ENCODE measurements at places on chromosomes 3 and 15.

- no peak for DNase-seq
Measured at GRCh38 chr3:187667526-187667925, 2.7 kb downstream of the SST start.

DNA sequence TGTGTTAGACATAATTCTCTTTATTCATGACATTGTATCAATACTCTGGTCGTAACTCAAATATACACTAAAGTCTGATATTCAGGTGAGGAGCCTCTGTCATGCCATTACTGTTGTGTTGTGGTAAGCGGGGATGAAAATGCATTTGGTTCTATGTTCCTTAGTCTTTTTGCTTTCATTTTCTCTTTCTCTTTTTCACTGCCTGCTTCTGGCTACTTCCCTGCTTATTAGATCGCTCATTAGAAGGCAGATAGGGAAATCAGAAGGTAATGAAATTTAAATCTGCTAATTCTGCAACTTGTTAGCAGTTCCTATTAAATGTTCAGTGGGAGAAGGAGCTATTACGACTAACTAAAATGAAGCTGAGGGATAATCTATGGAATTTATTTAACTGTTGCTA is 345.0 kb downstream of the GRM7 start:
- DNase-seq = no peak

- DNase-seq = peak; percentile 50
Measured at GRCh38 chr3:66472313-66473134, 28.3 kb downstream of the LRIG1 start.

DNA sequence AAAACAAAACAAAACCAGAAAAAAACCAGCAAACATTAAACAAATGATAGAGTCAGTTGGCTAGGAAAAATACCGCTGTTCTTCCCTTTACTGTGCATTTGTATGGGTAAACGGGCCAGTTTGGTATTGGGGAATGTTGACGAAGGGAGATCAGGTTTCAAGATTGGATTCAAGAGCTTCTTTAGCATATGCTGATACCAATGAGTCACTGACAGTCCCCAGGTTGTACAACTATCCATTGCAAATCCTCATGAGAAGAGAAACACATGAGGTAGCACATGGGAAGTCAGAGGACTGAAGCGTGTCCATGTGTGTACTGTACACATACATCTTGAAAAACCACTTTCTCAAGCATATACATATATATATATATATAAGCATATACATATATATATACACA is 25.6 kb downstream of the TIGIT start:
- DNase-seq = no peak

DNA sequence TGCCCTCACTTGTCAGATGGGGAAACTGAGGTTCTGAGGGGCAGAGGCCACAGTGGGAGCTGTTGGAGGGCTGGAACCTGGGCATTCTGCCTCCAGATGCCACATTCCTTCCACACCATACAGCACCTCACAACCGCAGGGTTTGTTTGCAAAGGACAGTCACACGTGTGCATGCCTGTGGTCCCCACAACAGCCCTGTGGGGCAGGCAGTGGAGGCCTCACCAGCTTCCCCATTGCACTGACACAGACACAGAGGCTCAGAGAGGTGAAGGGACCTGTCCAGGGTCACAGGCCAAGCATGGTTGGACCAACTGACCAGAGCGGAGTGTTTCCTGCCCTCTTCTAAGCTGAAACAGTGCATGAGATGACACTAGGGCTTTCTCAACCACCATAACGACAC is 75.2 kb upstream of the SEC13 start:
- no peak for DNase-seq

- no peak for DNase-seq
Measured at GRCh38 chr3:52313774-52314188, 2.3 kb upstream of the DNAH1 start.

DNA sequence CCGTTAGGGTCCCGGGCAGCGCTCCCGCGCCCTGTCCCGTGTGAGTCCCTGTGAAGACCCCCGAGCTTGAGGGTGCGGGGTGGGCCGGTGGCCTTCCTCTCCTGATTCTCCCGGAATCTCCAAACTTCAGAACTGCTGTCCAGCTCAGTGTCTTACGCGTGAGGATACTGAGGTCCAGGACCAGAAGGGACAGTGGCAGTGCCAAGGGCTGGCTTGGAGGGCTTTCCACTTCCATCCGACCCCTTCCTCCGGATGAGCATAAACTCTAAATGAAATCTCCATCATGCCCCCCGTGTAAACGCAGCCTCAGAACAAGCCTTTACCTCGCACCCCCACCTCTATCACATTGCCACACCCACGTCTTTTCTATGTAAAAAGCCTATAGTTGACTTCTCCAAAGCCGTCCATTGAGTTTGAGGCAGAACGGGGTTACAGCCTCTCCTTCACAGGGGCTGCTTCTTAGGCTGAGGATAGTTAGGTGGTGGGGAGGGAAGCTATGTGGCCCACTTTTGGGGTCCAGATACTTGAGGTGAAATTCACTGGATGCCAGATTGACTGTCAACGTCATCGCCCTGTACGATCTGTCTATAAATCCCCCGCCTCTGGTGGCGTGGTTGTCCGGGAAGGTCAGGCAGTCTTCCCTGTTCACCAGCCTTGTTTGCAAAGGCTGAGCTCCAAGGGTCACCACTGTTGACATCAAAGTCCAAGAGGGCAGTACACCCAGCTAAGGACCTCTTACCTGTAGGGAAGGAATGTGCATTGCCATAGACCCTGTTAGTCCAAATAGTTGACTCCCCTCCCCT is 1.1 kb downstream of the EDEM1 start:
- DNase-seq = peak; percentile 60

DNA sequence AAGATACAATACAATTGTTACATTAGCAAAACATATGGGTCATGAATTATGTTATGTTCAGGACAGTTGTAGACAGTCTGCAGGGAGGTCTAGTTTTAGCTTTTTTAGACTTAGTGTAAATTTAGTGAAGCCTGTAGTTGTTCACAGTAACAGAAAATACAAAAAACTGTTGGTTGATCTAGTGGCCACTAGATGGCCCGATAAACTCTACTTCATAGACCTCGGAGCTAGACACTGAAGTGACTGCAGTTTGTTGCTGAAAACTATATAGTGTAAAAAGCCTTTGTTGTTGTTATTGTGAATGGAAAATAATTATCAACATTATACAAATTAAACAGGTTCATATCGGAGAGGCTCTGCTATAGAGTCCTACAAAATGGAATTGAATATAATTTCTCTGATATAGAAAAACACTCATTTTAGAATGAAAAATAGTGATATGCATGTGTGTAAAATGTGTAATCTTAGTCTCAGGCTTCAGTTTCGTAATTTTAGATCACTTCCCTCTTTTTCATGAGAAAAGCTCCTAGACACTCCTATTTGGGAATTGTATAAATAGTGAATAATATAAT is 18.3 kb downstream of the MAGEL2 start:
- no peak for DNase-seq

GRCh38 chr15:64430000-64430735 is 30.2 kb upstream of the ZNF609 start:
- DNase-seq = peak; percentile 60

GRCh38 chr3:153127788-153128187 is 34.2 kb upstream of the RAP2B start:
- DNase-seq = no peak

GRCh38 chr3:148998715-148999423 is 7.5 kb downstream of the GYG1 start:
- peak; percentile 39 for DNase-seq

DNA sequence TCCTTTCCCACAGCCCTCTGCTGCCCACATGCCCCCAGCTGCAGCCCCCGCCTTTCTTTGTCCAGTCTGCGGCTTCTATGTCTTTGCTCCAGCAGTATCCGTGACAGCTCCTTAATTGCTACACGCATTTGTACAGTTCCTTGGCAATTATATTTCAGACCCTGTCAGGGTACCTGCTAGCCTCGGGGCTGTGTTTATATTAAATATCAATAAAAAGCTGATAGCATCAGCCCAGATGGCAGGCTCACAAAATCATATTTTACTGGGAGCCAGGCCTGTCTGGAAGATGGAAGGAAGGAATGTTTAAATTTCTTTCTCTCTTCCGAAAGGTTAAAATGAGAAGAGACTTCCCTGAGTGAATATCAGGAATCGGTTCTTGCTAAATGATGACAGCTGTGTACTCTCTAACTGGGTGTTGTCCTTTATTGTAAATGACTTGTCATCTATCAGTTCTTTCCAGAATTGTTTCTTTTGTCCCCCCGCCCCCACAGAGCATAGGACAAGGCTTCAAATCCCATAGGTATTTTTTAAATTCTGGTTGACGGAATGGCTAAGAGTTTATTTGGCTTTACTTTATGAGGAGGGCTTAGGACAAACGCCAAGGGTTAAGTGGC is 378.1 kb downstream of the LRTM1 start:
- no peak for DNase-seq

DNA sequence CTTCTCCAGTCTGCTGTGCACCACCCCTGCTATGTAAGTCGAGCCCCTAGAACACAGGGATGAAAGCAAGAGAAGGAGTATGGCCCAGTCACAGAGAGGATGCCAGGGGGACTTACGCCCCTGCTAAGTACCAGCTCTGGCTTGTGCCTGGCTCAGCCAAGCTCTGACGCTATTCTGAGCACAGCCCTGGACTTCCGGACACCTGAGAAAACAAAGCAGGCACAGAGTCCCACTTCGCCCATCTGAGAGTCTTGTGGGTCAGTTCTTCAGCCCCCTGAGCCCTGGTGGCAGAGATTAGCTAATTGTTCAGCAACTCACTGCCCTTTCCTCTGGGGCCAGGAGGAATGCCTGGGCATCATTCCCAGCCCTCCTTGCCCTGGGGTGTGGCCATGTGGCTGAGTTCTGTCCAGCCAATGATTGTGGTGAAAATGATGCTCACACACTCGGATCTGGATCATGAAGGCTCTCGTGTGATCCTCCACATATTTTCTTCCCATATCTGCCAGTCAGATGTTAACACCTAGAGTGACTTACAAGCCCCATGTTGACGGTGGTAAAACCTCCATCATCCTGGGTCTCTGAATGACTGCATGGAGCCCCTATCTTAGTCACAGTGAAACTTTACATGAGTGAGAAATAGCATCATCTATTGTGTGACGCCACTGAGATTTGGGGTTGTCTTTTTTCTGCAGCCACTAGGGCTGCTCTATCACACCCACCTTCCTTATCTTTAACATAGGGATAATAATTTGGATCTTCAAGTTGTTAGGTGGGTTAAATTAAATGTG is 105.7 kb downstream of the TPRA1 start:
- DNase-seq = no peak

- DNase-seq = no peak
Measured at GRCh38 chr15:80557441-80558234, 137.5 kb upstream of the ABHD17C start.

DNA sequence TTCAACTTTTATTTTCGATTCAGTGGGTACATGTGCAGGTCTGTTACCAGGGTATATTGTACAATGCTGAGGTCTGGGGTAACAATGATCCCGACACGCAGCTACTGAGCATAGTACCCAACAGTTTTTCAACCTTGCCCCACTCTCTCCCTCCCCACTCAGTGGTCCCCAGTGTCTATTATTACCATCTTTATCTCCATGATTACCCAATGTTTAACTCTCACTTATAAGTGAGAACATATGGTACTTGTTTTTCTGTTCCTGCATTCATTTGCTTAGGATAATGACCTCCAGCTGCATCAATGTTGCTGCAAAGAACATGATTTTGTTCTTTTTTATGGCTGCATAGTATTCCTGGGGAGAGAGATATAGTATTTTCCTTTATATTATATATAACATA is 75.7 kb upstream of the EPHB3 start:
- DNase-seq = no peak

DNA sequence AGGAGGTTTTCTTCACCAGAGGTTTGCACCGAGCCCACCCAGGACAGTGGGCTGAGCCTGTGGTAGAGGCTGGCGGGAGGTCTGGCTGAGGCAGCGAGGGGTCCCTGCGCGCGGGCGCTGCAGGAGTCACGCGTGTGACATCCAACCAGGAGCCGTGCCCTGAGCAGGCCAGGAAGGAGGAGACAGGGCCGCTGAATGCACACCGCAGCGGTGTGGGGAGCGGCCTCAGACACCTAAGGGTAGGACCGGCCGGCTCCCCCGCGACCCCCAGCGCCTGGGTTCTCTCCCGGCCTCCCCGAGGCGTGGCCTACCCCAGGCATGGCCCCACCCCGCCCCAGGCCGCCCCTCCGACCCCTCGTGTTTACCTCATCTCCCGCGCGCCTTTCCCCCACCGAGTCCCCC is 412 bp downstream of the SLC41A3 start:
- DNase-seq = peak; percentile 56

- DNase-seq = no peak
Measured at GRCh38 chr15:27583651-27584050, 515.5 kb downstream of the OCA2 start.

DNA sequence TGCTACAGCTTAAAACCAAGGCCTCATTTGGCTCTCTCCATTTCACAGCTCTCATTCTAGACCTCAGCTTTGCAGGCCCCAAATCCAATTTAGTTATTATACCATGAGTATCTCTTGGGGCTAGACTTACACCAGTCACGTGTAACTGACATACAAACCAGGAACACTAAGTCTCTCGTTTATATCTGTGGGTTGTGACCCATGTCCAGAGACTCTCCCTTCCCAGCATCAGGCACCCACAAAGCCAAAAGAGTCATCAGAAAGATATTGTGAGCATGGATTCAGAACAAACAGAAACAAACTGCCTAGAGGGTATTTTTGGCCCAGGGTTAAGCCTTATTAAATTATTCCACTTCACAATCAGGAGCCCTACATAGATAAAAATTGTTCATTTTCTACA is 5.6 kb upstream of the CCDC13 start:
- DNase-seq = no peak

GRCh38 chr15:92524874-92525565 is 130.6 kb downstream of the FAM174B start:
- no peak for DNase-seq

- no peak for DNase-seq
Measured at GRCh38 chr3:128283421-128283820, 130.1 kb downstream of the EEFSEC start.

- DNase-seq = no peak
Measured at GRCh38 chr3:119783883-119784282, 2.0 kb downstream of the NR1I2 start.

DNA sequence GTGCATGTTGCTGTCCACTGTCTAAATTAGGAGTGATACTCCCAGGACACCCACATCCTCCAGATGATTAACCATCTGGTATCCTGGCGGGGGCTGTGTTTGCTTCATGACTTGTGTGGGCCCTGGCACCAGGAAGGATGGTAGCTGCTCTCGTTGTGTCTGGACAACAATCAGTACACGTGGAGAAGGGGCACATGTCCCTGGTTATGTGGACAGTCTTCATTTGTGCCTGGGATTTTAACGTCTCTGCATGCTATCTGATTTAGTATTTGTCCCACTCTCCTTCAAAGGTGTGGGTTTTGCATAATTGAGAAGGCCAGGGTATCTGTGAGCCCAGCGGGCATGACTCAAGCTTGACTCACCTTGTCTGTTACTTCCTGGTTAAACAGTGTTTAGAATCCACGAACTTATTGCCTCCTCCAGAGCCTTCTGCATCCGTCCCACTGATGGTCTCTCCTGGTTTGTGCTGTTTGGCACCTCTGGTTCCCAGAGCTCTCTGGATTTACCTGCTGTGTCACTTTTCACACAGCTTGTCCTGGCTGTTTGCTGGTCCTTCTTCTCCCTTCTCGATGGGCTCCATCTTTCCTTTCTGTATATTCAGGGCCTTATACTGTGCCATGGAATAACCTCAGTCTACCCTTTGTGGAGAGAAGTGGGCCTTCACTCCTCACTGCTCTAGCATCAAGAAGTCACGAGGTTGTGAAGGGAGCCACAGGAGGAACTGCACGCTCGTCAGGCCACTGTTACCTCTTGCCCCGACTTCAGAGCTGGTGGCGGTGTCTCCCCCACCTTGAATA is 32.5 kb downstream of the ARNT2 start:
- DNase-seq = no peak

GRCh38 chr15:39365873-39366272 is 215.0 kb upstream of the THBS1 start:
- no peak for DNase-seq

All from CD4-positive, alpha-beta T cell treated with Interleukin-6 for 4 hours (primary cell).